ENCODE measurements at places on chromosomes 3 and 15. TPM values are rescaled to one million over a fixed set of nuclear protein-coding genes. Genes with fewer than 3 reads are reported as not detected.

DNA sequence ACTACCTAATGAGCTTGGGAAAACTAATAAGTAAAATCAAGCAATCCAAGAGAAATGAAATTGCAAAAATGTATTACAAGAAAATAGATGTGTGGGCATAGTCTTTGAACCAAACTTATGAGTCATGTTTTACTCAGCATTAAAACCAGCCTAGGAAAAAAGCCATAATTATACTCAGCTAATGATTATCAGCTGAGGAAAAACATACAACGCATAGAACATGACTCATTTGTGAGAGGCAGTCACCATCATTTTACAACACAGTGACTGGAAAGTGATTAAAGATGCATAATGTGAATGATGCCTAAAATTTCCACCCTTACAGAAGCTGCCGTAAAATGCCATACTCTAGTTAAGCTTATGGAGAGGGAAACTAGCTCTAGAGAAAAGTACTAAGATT, 238.0 kb upstream of the EOMES start:
- DNase-seq: no peak

Gene GOLGA6L4
- 5.6 TPM for total RNA-seq

DNA sequence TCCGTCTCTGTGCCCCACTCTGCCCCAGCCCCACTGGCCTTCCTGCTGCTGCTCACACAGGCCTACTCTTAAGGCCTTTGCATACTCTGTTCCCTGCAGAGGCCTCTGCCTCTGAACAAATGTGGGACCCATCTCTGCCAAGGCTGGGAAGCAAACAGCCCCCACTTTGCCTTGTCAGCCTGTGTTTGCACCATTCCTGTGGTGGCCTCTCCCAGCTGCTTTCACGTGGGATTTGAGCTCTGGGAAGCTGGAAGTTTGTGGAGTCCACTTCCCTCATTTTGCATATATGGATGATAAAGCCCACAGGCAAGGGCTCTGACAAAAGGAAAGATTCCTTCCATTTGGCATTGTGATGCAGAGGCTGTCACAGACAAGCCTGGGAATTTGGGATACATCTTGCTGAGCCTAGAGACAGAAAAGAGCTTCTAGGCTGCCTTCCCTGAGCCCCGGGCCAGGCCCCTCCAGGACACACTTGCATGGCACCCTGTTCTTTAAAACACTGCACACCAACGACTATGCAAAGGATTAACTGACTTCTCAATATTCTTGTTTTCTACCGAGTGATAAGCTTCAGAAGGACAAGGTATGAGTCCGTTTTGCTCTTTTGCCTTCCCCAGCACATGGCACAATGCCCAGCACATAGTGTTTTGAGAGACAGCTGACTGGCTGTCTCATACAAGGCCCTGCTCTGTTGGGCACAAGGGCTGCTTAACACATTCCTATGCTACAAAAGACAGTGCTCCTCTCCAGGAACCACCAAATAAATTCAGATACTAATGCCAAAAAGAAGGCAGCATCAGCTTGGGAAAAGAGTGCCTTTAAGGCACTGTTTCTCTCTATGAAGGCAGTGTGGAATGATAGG, 120.7 kb upstream of the TOPAZ1 start:
- DNase-seq: no peak

Gene FMN1
- 44.8 TPM for total RNA-seq

Gene RYR3
- 10.5 TPM for total RNA-seq

Gene CLSTN2
- 12.0 TPM for total RNA-seq

Gene SPINK8
- not detected for total RNA-seq

GRCh38 chr3:186932281-186933181, 2.2 kb downstream of the ST6GAL1 start:
- DNase-seq: no peak

DNA sequence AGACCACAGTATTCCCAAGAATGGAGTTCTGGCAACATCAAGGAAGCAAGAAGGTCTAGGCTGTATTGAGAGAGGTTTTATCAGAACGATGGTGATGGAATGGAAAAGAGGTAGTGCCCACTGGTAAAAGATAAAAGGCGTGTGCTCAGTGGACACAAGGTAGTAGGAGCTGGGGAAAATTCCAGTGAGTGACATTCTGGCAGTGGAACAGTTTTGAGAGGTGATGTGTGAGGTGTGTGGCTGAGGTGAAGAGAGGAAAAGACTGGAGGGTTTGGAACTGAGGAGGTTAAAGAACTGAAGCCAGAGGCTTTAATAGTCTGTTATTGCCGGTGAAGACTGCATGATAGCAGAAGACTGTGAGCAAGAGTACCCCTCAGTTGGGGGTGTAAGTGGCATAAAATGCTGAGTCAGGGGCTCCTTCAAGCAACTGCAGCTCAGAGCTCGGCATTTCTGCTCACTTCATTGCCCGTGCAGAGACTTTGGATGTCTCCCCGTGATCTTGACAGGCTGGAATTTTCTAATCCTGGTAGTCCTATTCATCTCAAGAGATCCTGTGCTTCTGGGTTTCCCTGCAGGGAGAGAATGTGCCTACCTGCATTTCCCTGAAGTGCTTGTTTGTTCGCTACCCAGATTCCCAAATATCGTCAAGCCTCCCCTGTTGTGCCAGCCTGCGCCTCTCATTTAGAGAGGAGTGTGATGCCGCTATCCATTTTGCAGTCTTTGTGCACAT, 191.0 kb downstream of the SATB1 start:
- no peak for DNase-seq

GRCh38 chr3:101383156-101383575, 62.8 kb upstream of the IMPG2 start:
- DNase-seq: peak; percentile 35

- DNase-seq: peak; percentile 66
Measured at GRCh38 chr3:71786551-71786950, 1.6 kb upstream of the PROK2 start.

GRCh38 chr3:37853691-37854413, 7.8 kb upstream of the CTDSPL start:
- no peak for DNase-seq

GRCh38 chr15:93948726-93949125, 282.6 kb upstream of the MCTP2 start:
- DNase-seq: no peak

DNA sequence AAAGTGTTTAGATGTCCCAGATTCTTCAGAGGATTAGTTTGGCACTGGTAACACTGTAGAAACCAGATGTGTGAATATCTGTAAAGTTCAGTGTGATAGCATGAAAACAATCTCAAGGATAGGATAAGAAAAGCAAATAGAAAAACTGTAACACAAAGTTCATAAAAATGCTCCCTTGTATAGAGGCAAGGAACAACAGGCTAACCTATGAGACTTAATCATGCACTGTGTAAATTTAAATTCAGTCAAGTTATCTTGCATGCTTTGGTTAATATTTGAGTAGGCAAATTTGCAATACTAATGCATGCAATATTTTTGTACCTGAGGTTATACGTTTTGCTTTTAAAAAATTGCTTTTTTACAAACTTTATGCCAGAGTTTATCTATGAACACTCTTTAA, 144.4 kb downstream of the USP13 start:
- no peak for DNase-seq

DNA sequence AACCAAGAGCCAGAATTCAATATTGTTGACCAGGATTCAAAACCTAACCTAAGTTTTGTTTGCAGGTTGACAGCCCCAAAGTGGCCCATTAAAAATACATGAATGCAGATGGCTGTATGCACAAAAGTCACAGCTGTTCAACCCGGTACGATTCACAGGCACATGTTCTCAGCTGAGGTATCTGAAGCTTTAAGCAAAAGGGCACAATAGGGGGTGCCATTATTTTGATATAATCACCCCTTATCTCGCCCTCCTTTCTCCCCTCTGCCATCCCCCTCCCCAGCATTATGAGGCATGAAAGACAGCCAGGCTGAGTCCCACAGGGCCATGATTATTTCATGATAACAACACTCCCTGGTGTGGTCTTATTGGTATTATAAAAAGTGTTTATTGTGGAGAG, 264.9 kb downstream of the EBLN2 start:
- DNase-seq: no peak

Gene SKOR1
- total RNA-seq: 0.57 TPM

DNA sequence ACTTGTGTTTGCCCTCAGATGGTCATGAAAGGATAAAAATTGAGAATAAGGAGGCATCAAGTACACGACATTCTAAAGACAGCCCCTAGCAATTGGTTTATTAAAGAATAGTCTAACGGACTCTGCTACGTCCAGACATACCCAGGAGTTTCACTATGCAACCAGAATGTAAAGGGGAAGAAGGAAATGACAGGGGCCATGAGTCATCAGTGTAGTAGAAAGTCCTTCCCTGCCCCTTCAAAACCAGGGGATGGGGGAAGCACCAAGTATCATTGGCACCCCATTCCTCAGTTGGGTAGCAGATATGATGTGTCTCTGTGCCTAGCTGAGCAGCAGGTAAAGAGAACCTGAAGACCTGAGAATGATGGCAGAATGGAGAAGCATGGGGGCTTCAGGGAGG, 367.4 kb downstream of the IL20RB start:
- no peak for DNase-seq

DNA sequence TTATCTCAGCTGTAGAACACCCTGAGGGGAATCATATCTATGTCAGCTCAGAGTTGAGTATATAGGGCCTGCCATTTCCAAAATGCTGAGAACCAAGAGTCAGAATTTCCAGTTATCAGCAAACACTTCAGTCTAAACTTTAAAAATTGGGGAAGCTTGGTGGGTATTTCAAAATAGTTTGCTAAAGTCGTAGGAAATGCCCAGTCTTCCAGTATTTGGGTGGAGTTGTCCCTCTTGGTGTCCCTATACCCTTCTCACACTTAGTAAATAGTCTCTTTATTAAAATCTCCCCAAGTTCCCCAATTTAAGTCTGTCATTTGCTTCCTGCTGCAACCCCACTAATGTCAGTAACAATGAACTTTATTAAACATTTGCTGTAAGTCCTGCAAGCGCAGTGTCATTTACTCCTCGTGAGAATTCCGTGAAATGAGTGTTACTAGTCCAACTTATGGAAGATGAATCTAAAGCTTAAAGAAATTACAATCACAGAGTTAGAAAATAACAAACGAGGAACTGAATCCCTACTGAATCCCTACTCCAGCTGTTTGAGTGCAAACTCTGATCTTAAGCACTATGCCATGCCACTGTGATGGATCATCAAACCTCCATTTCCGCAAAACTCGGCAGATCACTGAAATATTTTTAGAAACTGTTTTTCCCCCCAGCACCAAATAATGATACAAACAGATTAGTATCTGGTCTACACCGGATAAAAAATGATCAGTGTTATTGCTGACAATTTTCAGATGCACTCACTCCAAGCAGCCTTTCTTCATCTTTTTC, 341.7 kb upstream of the PROK2 start:
- DNase-seq: no peak

DNA sequence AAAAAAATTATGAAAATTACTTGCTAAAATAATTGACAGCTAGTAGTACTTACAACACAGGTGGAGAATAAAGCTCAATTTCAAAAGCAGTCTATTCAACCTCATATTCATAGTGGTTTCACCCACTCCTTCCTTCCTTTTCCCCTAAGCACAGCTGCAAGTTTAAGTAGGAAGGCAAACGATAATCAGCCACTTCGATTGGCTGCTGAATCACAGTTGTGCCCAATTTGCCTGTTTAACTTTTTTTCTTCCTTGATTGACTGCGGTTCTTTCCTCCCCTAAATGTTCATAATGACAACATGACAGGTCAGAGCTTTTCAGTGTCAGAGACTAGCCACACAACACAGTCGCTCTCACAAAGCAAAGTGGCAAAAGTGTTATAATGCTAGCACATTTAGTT, 468.0 kb upstream of the GBE1 start:
- no peak for DNase-seq

- DNase-seq: no peak
Measured at GRCh38 chr3:119973018-119973646, 121.1 kb downstream of the GSK3B start.

DNA sequence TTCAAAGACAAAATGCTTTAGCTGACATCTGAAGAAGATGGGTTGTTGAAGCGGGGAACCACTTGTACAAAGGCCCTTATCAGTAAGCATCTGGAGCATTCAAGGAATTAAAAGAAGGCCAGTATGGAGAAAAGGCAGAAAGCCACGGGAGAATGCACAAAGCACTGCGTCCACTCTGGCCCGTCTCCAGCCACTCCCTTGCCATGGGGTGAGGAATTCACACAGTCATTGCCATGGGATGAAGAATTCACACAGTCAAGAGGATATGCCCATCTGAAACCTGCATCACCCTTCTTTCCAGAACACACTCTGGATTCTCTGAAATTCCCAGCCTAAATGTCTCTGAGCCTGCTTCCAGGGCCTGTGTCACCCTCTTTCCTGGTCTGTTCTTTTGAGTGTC, 26.7 kb upstream of the STAG1 start:
- DNase-seq: no peak

- peak; percentile 79 for DNase-seq
Measured at GRCh38 chr3:69120879-69121464, 1.4 kb downstream of the LMOD3 start.

Gene FNDC3B
- 185 TPM for total RNA-seq

DNA sequence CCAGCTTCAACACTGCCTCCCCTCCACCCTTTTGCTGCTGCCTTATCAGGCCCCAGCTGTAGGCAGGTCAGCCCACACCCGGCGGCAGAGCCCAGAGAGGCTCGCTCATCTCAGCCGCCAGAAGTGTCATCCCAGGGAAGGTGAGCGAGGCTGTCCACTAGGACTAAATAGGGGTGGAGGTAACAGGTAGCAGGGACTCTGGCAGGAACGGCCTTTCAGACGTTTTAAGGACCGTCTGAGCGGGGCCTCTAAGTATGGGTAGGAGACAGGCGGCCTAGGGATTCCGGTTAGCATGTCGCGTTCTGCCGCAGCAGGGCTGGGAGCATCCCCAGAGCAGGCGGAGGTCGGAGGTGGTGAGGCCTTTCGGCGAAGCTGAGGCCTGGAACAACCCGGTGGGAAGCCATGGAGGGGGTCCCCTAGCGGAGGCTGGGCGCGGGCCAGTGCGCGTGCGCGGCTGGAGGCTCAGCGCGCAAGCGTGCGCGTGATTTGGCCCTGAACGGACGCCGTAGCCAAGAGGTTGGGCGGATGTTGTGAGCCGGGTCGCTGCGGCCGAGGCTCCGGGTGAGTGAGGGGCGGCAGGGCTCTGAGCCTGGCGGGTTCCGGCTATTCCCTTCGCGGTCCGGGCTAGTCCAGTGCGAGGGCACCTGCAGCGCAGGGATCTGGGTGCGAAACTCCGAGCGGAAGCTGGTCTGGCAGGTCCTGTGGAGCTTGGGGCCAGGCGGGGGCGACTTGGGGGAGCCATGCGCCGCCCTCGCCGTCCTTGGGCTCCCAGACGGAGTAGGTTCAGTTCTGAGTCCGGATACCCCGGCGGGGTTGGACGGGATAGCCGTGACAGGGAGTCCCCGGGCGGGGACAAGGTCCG, at the start of the genes MST1 and RNF123:
Gene MST1 (minus strand): TSS at position 429 of the 862 bp plus-strand sequence. CDS start 783 bp downstream, outside the sequence.
Gene RNF123 (plus strand): TSS at position 512 of the 862 bp plus-strand sequence. CDS start 1,609 bp downstream, outside the sequence.
- peak; percentile 96 for DNase-seq

Gene APBA2
- 6.1 TPM for total RNA-seq

GRCh38 chr3:141191097-141191749, 40.4 kb upstream of the PXYLP1 start:
- no peak for DNase-seq

GRCh38 chr3:8629151-8630021, 15.2 kb downstream of the SSUH2 start:
- no peak for DNase-seq

Gene ATP2B2
- 0.19 TPM for total RNA-seq

DNA sequence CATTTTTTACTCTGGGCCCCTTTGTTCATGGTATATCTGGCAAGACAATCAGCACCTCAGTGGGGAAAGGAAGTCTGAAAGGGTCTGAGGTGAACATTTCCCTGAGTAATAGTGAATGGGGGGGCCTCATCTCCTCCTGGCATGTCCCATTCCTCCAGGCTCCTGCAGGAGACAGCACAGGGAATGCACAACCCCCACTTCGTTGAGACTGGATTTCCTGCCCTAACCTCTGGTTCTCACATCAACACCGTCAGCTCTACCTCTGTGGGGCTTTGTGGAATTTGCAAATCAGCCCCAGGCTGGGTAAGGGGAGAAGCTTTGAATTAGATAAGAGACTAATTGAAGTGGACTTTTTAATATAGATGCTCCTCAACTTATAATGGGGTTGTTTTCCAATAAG, 168.3 kb upstream of the TRIM42 start:
- no peak for DNase-seq

Data from kidney (tissue), 22 donors.